ENCODE measurements at places on chromosomes 1 and 21. TPM values are rescaled to one million over a fixed set of nuclear protein-coding genes. Genes with fewer than 3 reads are reported as not detected.

DNA sequence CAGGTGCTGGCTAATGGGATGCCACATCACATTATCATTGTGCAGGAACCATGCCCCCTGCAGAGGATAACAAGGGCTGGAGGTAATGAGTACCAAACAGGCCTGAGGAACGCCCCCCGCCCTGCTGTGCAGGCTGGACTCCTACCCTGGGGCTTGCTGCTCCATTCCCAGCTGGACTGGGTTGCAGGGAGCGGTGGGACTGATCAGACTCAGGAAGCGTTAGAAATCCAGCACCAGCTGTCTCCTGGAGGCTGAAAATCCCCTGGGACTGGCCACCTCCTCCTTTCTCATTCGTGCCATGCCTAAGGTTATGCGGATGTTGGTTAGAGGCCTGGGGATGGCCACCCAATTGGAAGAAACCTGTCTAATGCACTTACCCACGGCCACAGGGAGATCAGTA lies 36.9 kb upstream of the POU3F1 start:
- no peak for DNase-seq
- H3K27me3 ChIP-seq: no peaks in the 10 kb centered on the region
- H3K4me1 ChIP-seq: no peaks in the 10 kb centered on the region
- H3K27ac ChIP-seq: no peak overlapping the region
- no peaks in the 10 kb centered on the region for H3K36me3 ChIP-seq

Gene FNBP1L
- 46.5 TPM for total RNA-seq

Gene SYT14
- 11.3 TPM for total RNA-seq

DNA sequence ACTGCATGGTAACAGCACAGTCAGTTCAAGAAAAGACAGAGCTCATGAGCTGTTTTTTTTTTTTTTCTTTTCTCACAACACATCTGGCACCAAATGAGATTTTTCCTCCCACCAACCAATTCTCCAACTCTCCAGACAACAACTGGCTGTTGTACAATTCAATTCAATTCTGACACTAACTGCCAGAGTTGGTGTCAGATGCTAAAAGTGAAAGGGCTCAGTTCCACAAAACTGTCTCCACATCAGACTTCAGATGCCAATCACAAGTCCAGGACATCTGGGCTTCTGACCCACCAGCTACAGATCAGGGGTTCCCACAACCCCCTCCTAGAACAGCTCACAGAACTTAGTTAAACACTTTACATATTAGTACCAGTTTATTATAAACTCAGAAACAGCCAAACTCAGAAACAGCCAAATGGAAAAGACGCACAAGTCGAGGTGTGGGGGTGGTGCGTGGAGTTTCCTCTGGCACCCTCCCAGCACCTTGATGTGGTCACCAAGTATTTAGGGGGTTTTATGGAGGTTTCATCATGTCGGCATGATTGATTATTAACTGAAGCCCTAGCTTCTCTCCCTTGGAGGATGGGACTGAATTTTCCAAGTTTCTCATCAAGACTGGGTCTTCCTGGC lies 39.2 kb upstream of the LRRC8D start:
- no peak for DNase-seq
- no peaks in the 10 kb centered on the region for H3K27me3 ChIP-seq
- H3K27ac ChIP-seq: no peak overlapping the region

DNA sequence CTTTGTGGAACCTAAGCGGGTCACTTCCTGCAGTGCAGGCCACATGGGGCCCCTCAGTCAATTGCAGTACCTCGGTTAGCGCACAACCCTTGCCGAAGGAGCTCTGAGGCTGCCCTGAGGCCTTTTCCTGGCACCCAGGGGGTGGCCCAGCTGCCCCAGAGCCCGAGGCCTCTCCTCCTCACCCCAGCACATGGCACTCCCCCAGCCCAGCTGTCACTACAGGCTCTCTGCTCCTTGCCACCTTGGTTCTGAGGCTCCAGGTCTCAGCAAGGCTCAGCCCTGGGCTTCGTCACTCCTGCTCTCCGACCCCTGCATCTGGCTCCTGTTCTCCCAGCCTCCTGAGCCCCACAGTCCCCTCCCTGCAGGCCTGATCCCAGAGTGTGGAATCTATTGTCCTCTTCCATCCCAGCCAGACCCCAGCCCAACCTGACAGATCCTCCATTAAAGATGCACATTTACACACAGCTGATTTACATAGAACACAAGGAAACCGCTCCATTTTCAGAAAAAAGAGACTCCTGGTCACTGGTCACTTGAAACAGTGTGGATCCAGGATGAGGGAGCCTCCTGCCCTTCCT lies 192.8 kb upstream of the POU3F1 start:
- H3K36me3 ChIP-seq: no peaks in the 10 kb centered on the region
- no peak for DNase-seq

DNA sequence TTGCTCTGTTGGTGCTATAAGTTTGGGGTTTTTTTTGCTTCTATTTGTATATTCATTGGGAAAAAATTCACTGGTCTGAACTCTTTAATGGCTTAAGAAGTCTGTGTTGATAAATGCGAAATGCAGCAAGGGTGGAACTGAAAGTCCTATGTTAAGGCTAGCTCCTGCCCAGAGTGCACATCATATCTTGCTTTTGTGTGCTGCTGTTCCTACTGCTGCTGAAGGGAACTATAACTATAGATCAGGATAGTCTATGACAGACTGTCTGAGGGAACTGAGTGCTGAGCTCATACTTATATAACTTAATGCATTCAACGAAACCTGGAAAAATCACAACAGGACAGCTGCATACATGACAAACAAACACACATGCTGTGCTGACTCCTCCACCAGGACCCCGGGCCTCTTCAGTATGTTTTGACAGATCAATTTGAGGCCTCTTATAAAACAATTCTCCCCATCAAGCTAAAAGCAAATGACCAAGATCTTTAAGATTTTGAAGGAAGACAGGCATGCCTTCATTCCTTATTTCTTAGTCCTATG lies 1031.5 kb upstream of the ADGRL2 start:
- H3K36me3 ChIP-seq: no peaks in the 10 kb centered on the region
- no peaks in the 10 kb centered on the region for H3K27me3 ChIP-seq
- DNase-seq: no peak
- H3K27ac ChIP-seq: no peak overlapping the region
- H3K4me3 ChIP-seq: no peak overlapping the region

- H3K4me1 ChIP-seq: peaks cover 5% of the 10 kb centered on the region
- H3K36me3 ChIP-seq: no peaks in the 10 kb centered on the region
- DNase-seq: no peak
- H3K27me3 ChIP-seq: no peaks in the 10 kb centered on the region
Observed at GRCh38 chr1:980137-980571, 1.7 kb downstream of the PERM1 start.

- H3K4me1 ChIP-seq: peaks cover 21% of the 10 kb centered on the region
- no peak for DNase-seq
- no peaks in the 10 kb centered on the region for H3K27me3 ChIP-seq
- peak overlapping the region; percentile 78 for H3K4me3 ChIP-seq
Observed at GRCh38 chr1:109425391-109426280, 612 bp downstream of the PSMA5 start.

DNA sequence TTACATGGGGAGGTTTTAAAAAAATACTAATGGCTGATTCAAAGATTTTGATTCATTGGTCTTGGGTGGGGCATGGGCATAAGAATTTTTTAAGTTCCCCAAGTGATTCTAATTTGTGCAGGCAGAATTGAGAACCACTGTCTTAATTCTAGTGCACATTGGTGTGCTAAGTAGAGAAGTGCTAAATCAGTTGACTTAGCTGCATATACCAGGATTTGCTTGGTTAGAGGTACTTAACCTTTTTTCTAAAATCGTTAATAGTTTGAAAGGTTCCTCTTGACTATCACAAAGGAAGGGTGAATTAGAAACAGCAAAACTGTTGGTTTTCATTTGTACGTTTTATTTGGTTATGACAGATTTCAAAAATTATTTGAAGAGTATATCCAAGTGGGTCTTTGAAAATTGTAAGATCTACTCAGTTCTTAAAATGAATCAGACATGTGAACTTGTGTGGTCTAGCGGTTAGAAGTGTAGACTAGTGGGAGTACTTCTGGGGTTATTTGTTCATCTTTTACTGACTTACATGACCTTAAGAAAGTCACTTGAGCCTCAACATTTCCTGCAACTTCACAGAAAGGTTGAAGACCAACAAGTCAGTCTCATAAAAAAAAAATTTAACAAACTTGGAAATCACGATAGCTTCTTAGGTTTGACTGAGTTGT lies 66.7 kb downstream of the RPAP2 start:
- DNase-seq: no peak
- H3K36me3 ChIP-seq: no peaks in the 10 kb centered on the region
- no peak overlapping the region for H3K27ac ChIP-seq
- no peaks in the 10 kb centered on the region for H3K27me3 ChIP-seq
- no peaks in the 10 kb centered on the region for H3K4me1 ChIP-seq
- no peak overlapping the region for H3K4me3 ChIP-seq

- peaks cover 18% of the 10 kb centered on the region for H3K4me1 ChIP-seq
- no peaks in the 10 kb centered on the region for H3K36me3 ChIP-seq
- H3K27me3 ChIP-seq: no peaks in the 10 kb centered on the region
Observed at GRCh38 chr1:227788271-227789083, 27.0 kb upstream of the PRSS38 start.

GRCh38 chr1:165842671-165843129 lies 15.3 kb downstream of the UCK2 start:
- no peaks in the 10 kb centered on the region for H3K27me3 ChIP-seq
- no peak overlapping the region for H3K27ac ChIP-seq
- H3K4me1 ChIP-seq: no peaks in the 10 kb centered on the region

DNA sequence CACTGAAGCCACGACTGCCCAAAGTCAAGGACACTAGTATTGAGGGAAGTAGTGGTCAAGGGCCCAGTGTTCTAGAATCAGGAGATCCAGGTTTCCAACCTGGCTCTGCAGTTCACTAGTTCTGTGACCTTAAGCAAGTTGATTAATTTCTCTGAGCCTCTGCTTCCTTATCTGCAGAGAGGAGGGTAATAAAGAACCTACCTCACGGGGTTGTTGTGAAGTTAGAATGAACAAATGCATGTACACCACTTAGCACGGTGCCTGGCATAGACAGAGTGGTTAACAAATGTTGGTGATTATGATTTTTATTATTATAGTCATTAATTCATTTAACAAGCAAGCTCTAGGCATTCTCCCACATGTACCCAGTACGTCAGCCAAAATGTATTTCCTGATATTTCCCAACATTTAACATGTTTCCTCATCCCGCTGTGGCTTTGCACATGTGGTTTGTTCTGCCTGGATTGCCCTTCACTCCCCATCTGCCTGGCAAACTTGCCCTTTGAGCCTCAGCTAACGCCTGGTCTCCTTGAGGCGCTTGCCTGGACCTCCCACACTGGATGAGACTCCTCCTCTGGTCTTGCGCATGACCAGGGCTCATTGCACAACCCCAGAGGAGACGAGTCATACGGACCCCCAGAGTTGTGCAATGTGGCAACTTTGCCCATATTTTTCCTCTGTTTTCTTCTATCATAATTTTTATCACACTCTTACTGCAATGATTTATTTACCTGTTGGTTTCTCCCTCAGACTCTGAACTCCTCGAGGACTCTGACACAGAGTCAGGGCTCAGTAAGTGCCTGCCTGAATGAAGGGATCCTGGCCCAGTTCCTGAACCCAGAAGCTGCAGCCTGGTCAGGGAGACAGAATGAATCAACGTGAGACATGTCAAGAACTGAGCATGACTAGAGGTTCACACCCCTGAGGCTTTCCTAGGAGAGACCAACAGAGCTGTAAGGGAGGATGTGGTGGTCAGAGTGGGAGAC lies 20.7 kb upstream of the MFSD2A start:
- no peaks in the 10 kb centered on the region for H3K36me3 ChIP-seq
- DNase-seq: peak; percentile 49
- H3K4me1 ChIP-seq: no peaks in the 10 kb centered on the region
- H3K27ac ChIP-seq: no peak overlapping the region
- H3K4me3 ChIP-seq: no peak overlapping the region

Gene RNU1-2
- under 0.01 TPM for total RNA-seq

DNA sequence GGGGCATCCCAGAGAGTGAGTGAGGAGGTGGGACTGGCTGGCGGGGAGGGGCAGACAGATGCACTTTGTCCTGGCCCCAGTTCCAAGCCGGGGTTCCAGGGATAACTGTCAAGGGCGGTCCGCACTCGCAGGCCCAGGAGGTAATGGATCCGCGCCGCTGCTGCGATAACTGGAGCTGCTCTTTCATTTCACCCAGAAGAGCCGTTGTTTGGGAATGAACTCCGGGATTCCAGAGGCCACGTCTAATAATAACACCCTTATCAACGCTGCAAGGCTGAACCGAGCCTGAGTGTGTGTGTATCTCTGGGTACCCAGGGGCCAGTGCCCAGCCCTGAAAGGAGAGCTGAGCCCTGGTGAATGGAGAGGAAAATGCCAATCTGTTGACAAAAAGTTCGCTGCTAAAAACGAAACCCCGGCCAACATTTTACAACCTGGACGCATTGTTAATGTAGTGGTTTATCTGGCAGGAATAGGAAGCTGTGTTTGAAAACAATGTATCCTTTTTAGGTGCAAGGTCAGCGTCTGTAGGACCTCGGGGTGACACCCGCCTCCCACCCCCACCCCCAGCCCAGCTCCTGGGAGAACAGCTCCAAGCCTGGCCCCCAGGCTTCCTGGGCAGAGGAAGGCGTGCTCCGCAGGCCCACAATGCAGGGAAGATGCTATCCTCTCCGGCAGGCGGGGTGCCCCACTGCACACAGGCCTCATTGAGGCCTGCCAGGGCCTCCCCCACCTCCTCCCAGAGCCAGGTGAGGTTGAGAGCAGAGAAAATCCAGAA lies 119.7 kb downstream of the PROX1 start:
- peaks cover 10% of the 10 kb centered on the region for H3K4me1 ChIP-seq
- H3K27me3 ChIP-seq: no peaks in the 10 kb centered on the region
- no peak overlapping the region for H3K27ac ChIP-seq
- peak; percentile 52 for DNase-seq
- H3K4me3 ChIP-seq: peak overlapping the region; percentile 0

GRCh38 chr1:45008516-45008915 lies 2.6 kb downstream of the HECTD3 start:
- no peaks in the 10 kb centered on the region for H3K36me3 ChIP-seq
- H3K27ac ChIP-seq: no peak overlapping the region
- no peaks in the 10 kb centered on the region for H3K27me3 ChIP-seq
- peaks cover 22% of the 10 kb centered on the region for H3K4me1 ChIP-seq
- no peak overlapping the region for H3K4me3 ChIP-seq

Gene CAMK2N1
- total RNA-seq: 7.8 TPM

Gene FBXO2
- total RNA-seq: 17.3 TPM

Gene ACTL8
- total RNA-seq: 12.6 TPM

DNA sequence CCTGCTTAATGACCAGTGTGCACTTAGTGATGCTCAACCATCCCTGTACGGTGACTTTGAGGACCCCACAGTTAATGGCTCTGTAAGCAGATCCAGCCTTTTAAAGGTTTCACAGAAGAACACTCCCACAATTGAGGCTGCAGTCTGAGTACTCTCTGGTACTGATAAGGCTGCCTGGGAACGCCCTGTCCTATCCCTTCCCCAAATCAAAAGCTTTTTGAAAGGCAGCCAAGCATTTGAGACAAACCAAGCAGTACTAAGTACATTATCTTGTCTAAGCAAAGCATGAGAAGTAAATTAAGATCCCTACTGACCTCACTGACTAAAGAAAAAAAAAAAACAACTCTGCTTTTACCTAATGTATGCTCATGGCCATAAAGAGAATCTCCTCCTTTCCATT lies 60.7 kb downstream of the SH3GLB1 start:
- no peaks in the 10 kb centered on the region for H3K27me3 ChIP-seq
- DNase-seq: peak; percentile 49
- no peak overlapping the region for H3K27ac ChIP-seq

GRCh38 chr1:35255276-35255675 lies 13.2 kb upstream of the ZMYM4 start:
- H3K27me3 ChIP-seq: no peaks in the 10 kb centered on the region
- no peak overlapping the region for H3K27ac ChIP-seq
